NCI-H1436 treated with DMSO at 0.1 percent for 48 hours (cell line): ENCODE measurements at places on chromosomes 4 and X.

- DNase-seq, result no peak
These were observed 81.9 kb downstream of the ATP11C start for GRCh38 chrX:139850968-139851367.

GRCh38 chr4:79886557-79886956 is 186.5 kb downstream of the ANTXR2 start:
- DNase-seq, result no peak

DNA sequence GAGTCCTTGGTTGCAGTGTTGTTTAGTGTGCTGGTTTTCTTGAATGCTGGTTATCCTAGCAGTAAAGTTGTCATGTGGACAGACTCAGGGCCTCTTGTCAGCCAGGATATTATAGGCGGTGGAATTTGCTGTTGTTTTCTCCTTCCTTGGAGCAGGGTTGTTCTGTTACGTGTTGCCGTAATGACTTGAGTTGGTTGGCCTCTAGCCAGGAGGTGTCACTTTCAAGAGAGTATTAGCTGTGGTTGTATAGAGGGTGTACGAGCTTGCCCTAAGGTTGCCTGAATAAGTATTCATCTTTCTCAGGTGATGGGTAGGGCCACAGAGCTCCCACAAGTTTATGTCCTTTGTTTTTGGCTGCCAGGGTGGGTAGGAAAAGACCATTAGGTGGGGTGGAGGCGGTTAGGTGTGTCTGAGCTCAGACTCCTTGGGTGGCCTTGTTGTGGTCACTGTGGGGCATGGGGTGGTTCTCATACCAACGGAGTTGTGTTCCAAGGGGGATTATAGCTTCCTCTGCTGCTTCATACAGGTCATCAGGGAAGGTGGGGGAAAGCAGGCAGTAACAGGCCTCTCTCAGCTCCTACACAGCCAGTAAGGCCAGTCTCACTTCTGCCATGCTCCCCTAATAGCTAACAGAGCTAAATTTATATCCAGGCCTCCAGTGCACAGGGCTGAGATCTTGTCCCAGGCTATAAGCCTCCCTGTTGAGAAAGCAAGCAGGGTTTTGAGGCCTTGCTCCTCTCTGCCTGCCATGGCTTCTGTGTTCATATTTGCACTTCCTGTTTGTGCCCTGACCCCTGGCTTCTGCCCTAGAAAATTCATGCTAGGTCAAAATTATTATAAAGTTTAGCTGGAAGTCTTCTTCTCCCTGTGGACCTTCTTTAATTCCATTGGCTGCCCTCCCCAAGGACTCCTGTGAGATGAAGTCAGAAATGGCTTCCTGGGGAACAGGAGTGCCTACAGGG is 594.7 kb downstream of the RAPGEF2 start:
- DNase-seq, result no peak

DNA sequence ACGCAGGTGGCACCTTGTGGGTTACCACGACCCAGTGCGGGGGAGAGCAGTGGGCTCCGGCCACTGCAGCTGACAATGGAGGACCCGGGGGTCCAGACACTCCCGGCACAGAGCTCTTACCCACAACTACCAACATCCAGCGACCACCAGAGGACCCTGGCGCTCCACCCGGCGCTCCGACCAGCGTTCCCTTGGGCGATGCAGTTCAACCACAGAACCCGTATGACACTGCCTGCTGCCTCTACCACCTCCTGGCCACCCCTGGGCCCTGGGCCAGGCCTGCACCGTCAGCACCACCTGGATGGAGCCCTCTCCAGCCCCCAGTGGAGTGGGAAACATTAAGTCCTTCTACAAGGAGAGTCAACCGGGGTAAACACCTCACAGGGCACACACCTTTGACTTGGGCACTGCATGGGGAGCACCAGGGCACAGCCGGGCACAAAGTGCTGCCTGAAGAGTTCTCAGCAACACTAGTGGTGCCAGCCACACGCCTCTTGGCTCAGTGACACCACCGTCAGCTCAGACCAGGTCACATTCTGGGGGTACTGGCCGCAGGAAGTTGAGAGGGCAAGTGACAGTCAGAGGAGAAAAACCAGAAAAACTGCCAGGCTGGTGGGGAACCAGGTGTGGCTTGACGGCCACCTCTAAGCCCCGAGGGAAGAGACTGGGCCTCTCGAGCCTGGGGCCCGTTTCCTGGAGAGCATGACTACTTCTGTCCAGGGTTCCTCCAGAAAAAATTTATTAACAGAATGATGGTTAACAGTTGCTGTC is 2.6 kb downstream of the CTBP1 start:
- no peak for DNase-seq

- DNase-seq, result no peak
These were observed 246.6 kb upstream of the AADAT start for GRCh38 chr4:170336238-170336775.
